ENCODE measurements at places on chromosomes 12 and 14.

- no peak for DNase-seq
Measured at GRCh38 chr14:52829527-52830185, 38.2 kb upstream of the GNPNAT1 start.

DNA sequence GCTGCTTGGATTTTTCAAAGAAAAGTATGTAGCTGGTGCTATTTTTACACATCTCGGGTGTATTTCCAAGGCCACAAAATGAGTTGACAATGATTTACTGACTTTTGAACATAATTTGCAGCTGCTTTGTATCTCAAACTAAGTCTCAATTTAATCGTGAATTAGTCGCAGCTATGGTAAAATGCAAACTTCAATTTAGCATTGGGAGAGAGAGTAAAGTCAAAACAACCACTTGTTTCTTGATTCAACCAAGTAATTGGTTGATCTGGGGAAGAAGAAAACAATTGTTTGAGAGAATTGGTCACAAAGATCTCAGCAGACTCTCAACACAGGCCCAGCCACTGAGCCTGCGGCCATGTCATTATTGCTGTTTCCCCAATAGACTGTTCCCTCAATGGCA lies 75.0 kb upstream of the DYRK2 start:
- no peak for DNase-seq

- DNase-seq, result no peak
Measured at GRCh38 chr12:29039013-29039412, 110.1 kb upstream of the FAR2 start.

DNA sequence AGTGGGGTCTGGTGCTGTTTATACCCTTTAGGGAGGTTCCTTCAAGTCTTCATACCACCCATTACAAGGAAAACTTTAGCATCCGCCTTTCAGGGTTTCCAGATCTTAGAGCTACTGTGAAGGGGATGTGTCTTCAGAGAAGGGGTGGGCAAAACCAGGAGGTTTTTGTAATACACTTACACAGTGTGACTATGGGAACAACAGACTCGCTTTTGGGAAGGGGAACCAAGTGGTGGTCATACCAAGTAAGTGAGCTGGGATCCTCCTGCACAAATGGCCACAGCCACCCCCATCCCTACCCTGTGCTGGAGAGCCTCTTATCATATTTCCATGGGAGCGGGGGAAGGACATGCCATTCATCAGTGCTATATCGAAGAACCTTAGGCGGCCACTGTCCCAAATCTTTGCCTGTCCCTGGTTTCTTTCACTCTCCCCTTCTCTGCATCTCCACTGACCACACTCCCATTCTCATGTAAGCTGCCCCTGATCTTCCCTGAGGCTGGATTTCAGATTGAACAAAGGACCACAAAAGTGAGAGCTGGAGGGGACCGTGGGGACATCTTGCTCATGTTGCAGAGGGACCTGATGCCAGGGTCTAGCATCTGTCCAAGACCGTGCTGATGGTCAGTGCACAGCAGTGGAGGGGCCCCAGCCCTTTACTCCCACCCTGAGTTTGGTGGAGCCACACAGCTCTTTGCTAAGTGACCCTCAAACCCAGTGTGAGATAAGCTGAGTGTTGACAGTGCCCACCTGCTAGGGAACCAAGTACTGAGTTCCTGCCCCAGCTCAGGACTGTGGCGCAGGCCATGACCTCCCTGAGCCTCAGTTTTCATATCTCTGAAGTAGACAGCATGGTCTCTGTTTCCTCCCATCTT lies 51.4 kb downstream of the DAD1 start:
- no peak for DNase-seq

DNA sequence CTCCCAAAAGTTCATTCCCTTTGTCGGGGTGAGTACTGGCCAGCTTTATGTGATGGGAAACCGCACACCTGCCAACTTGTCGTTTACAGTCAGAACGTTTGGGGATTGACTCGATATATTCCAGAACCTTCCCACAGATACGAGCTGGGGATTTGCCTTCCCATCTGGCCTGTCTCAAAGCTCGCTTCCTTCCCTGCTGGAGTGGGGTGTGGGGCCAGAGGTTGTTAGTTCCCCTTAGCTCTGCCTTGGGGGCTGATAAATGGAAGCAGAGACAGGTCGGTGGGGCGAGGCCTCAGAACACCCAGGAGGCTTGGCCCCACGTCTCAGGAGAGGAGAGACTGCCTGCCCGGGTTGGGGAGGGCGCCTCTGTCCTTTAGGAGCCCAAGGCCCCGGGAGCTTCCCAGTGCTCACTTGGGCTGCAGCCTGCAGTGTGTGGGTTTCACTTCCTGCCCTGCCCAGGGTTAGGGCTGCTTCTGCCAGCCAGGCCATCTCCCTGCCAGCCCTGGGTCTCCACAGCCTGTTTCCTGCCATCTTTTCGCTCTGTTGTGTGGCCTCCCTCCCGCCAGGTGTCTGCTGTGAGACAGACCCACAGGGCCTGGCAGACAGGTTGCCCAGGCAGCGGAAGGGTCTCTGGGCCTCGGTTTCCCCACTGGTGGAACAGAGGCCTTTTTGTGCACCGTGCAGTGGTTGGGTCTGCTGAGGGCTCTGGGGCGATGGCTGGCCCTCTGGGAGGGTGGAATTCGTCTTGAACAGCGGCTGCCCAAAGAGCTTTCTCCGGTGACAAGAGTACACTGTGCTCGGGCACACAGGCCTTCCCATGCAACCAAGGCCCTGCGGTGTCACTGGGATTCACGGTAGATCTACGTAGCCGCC lies 8.1 kb upstream of the TEX22 start:
- no peak for DNase-seq

GRCh38 chr14:22231018-22231417 lies 358.0 kb downstream of the DAD1 start:
- no peak for DNase-seq

- no peak for DNase-seq
Measured at GRCh38 chr14:77543240-77543551, 44.6 kb upstream of the ISM2 start.

DNA sequence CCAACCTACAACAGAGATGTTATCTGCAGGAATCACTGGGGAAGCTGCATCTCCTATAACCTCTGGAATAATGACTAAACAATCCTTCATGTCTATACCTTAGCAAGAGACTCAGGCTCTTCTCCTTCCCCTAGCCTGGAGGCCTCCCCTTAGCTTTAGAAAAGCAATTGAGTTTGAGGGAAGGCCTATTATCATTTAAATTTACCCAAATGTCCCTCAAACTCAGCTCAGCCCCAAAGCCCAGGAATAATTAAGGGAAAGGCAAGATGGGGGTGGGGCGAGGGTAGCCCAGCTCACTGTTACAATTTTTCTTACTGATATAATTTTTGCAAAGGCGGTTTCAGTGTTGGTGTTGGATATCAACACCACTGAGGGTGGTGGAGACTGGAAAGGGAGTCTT lies 151.4 kb upstream of the EEA1 start:
- no peak for DNase-seq

GRCh38 chr12:15632708-15633107 lies 156.5 kb downstream of the EPS8 start:
- DNase-seq, result no peak

- DNase-seq, result no peak
Measured at GRCh38 chr12:92020983-92021665, 124.5 kb downstream of the BTG1 start.

- DNase-seq, result no peak
Measured at GRCh38 chr12:88325816-88326189, 183.7 kb downstream of the TMTC3 start.

GRCh38 chr12:30764251-30764650 lies 9.5 kb upstream of the CAPRIN2 start:
- no peak for DNase-seq

- DNase-seq, result no peak
Measured at GRCh38 chr12:59070322-59070933, 150.1 kb upstream of the LRIG3 start.

GRCh38 chr12:119704065-119704747 lies 36.3 kb downstream of the PRKAB1 start:
- no peak for DNase-seq

- DNase-seq, result no peak
Measured at GRCh38 chr14:52189325-52189724, 78.2 kb upstream of the PTGDR start.

GRCh38 chr12:132695431-132695830 lies 8.0 kb downstream of the PXMP2 start:
- no peak for DNase-seq

- no peak for DNase-seq
Measured at GRCh38 chr12:89618113-89618862, 90.3 kb downstream of the ATP2B1 start.

DNA sequence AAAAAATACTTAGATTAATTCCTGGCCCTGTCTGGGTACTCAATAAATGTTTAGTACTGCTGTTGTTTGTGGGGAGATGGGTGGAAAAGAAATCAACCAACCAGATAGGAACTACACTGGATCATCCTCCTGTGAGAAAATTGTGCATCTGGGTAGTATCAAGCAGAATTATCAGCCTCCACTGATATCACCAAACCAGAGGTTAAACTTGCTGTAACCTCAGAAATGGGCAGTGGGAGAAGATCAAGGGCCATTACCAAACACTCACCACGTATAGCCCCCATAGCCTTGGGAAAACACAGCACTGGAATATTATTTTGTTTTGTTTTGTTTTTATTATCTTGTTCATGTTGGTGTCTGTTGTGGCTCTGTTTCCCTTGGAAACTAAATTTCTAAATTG lies 19.7 kb downstream of the VEZT start:
- no peak for DNase-seq

- no peak for DNase-seq
Measured at GRCh38 chr12:122215771-122216170, 10.1 kb downstream of the DIABLO start.
